ENCODE measurements at places on chromosomes 7 and 10.
A peak's percentile ranks its signal among the peaks of the same experiment; 100 is the strongest.

DNA sequence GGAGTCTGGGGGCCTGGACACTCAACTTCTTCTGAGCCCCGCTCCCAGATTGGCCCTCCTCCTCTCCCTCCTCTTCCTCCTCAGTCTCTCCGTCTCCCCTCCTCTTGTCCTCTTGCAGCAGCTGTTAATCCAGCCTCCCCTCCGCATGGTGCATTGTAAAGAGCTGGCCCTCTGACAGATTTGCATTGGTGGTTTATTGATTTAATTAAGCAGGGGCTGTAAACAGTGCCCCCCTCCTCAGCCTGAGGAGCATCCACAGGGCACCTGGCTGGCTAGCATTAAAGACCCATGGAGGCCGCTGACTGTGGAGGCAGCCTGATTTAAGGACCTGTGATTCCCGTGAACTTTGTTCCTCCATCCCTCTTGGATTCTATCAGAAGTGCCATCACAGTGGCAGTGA, 28.9 kb upstream of the PCBD1 start:
- DNase-seq = no peak

GRCh38 chr10:110852255-110852896, 19.4 kb upstream of the PDCD4 start:
- DNase-seq = no peak

GRCh38 chr7:47580811-47581331, 1.0 kb downstream of the TNS3 start:
- DNase-seq = no peak

DNA sequence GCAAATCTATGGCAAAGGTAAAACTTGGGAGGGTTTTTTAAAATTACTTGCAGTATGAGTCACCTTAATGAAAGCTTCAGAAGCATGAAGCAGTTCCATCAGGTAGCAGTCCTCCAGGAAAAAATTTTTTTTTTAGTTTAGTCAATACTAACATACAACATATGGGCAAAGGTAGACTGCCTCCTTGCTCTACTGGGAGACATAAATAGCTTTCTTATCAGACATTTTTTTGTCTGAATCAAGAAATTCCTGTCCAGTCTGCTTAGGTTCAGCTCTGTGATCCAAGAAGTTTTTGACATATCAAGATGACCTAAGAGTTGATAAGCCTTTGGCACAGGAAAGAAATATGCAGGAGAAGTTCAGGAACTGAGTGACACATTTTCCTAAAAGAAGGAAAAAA, 171.5 kb upstream of the TCF7L2 start:
- no peak for DNase-seq

DNA sequence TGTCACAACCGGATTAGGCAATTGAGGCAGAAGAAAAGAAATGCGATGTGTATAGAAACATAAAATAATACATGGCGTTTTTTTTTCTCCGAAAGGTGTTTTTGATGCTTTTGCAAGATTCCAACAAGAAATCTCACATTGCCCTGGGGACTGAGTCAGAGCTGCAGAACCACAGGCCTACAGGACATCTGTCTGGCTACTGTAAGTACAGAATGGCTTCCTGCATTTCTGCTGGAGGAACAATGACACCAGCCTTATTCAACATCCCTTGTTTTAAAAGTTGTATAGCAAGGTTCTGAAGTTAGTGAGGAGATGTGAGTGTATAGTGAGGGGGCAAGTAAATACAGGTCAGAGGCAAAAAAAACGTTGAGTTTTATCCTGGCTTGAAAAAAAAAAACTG, 256.4 kb downstream of the ABCA13 start:
- no peak for DNase-seq

DNA sequence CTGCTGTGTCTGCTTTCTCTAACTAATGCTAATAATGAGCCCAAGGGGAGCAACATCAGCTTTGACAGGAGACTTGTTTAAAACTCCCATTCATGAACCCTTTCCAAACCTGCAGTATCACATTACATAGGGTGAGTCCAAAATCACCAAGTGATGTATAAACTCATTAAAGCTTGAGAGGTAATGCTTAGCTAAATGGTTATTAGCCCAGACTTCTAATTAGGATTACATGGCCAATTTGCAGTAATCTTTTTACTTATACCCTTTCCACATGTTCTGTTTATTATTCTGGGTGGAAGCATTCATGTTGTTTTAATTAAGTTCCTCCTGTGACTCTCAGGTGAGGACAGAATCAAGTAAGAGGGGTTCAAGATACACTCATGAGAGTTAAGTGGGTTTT, 17.5 kb downstream of the ZNF138 start:
- DNase-seq = no peak

- no peak for DNase-seq
Observed at GRCh38 chr10:1187151-1187854, 131.1 kb downstream of the WDR37 start.

GRCh38 chr10:26251925-26252324, 35.4 kb downstream of the GAD2 start:
- no peak for DNase-seq

DNA sequence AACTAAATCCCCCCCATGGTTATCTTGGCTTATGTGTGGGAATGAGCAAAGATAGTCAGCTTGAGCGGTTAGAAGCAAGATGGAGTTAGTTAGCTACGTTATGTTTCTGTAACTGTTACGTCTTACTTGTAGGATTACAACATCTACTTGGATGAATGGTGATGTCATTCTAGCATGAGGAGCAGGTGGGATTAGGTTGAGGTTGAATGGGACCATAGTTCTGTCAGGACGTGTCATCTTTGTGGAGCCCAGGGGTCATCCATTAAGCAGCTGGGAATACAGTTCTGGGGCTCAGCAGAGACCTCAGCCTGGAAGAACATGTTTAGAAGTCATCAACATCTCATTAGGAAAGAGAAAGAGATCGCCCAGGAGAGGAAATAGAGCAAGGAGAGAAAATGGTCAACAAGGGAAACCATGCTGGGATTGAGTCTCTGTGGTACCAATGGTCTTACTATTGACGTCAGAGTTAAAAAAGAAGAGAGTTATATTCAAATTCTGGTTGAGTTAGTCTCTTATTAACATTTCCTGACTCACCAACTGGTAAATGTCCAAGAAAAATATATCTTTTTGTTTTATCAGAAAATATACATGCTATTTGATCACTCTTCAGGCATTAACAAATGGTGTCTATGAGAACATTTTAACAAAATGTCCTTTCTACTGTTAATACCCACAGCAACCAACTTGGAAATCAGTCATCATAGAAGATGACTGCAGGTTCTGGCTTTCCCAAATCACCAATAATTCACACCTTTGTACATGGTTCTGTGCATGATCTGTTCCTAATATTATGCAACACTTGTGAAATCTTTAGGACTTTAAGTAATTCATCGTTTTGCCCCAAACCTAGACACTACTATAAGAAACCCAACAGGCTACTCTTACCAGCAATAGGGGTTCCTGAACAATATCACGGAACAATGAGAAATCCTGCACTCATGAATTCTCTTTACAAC, 96.9 kb downstream of the KIAA1217 start:
- no peak for DNase-seq

GRCh38 chr10:47260505-47261111, 39.4 kb upstream of the GDF10 start:
- no peak for DNase-seq

GRCh38 chr10:37634351-37634880, 223.0 kb downstream of the ZNF248 start:
- no peak for DNase-seq

GRCh38 chr10:70950037-70950436, 61.7 kb upstream of the PCBD1 start:
- no peak for DNase-seq

GRCh38 chr7:122412883-122413282, 108.3 kb upstream of the FEZF1 start:
- DNase-seq = no peak

- DNase-seq = no peak
Observed at GRCh38 chr10:122145113-122145512, 126.0 kb upstream of the BTBD16 start.

- DNase-seq = peak; percentile 44
Observed at GRCh38 chr7:116525298-116525912, 569 bp downstream of the CAV1 start.

- no peak for DNase-seq
Observed at GRCh38 chr10:118173296-118173695, 126.6 kb upstream of the RAB11FIP2 start.

- no peak for DNase-seq
Observed at GRCh38 chr7:47846138-47846836, 102.0 kb downstream of the PKD1L1 start.

GRCh38 chr7:27213433-27214238, 13.7 kb upstream of the HOXA13 start:
- DNase-seq = no peak

All from GM12892 (cell line).